IPS DF 6.9 (cell line): ENCODE measurements at places on chromosomes 12 and 14.

DNA sequence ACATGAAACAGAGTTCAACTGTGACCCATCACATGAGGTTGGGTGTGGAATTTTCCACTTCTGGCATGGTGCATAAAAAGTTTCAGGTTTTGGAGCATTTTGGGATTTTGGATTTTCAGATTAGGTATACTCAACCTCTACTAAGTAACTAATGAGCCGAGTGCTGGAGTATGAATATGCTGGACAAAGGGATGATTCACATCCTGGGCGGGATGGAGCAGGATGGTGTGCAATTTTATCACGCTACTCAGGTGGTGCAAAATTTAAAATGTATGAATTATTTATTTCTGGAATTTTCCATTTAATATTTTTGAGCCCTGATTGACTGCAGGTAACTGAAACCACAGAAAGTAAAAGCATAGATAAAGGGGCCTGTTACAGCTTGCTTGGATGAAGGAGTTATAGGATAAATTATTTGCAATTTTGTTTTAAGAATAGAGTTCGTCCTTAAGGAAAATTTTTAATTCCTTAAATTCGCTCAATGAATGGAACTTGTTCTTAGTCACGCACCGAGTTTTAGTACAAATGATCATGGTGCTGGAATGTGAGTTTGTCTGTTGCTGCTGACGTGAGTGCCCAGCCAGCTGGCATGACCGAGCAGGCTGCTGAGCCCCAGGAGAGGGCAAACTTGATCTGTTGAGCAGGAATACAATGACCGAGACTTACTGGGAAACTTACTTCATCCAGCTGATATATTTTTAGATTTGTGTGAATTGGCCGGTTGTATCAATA, 176.3 kb downstream of the ESR2 start:
- DNase-seq, result no peak

DNA sequence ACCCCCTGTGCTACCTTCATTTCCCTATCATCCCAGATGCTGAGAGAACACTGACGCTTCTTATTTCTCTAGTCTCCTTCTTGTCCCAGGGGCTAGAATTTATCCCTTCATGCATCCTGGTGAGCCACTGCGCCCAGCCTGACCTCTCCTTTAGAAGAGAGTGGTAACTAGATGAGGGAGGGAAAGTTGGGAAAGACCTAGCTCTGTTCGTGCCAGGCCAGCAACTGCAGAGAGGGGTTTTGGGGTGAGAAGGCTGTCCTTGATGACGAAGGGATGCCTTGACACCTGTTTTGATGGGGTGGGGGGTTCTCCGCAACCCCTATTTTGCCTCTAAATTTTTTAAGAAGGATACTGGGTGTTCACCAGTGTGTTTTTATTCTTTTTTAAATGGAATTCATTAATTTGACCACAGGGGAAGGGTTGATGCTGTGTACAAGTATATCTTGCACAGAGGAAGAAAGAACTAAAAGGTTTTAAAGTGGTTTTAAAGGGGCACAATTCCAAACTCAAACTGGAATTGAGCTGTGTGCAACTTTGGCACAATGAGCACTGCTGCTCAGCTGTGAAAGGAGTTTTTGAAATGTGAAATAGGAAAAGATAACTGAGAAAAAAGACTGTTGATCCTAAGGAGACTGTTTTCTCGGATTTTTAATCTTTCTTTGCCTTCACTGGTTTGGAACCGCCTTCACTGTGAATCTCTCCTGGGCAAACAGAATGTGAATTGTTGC, 7.0 kb upstream of the MMP19 start:
- no peak for DNase-seq

GRCh38 chr14:94522115-94522724, 13.0 kb upstream of the SERPINA12 start:
- no peak for DNase-seq

- DNase-seq, result peak; percentile 95
Observed at GRCh38 chr12:62653740-62654139, 187.1 kb downstream of the MON2 start.

DNA sequence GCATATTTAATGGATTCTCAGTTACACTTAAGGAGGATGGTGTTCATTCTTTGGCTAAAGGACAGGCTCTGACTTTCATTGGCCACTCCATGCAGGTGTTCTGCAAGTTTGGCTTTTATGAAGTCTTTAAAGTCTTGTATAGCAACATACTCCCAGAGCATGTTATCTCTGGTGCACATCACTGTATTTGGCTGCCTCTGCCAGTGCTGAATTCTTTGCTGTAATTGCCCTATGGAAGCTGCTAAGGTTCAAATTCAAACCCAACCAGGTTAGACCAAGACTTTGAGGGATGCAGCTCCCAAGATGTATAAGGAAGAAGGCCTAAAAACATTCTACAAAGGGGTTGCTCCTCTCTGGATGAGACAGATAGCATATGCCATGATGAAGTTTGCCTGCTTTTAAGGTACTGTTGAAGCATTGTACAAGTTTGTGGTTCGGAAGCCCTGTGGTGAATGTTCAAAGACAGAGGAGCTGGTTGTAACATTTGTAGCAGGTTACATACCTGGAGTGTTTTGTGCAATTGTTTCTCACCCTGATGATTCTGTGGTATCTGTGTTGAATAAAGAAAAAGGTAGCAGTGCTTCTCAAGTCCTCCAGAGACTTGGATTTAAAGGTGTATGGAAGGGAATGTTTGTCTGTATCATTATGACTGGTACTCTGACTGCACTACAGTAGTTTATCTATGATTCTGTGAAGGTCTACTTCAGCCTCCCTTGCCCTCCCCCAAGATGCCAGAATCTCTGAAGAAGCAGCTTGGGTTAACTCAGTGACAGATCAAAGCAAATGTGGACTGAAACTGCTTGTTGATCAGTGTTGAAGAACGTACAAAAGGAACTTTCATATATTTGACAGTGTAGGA, 19.4 kb downstream of the TMEM116 start:
- DNase-seq, result no peak

- no peak for DNase-seq
Observed at GRCh38 chr14:21024585-21025370, at the start of gene NDRG2. Gene NDRG2 (minus strand): TSS chr14:21025061. CDS start chr14:21023315, 1,746 bp downstream.

DNA sequence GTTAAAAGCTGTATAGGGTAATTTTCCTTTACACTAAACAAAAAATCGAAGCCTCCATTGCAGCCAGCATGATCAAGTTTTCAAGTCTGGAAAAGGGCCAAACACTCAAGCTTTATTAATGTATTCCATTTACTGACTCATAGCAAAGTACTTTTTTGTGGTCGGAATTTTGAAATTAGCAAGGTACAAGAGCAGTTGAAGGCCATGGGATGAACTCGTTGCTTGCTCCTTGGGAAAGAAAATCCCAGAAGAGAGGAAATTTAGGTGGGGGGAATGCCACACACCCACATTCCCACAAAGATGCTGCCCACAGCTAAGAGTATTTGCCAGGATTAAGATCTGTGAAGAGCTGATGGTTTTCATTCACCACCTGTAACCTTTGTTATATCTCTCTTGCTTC, 333.7 kb downstream of the EGLN3 start:
- no peak for DNase-seq

- no peak for DNase-seq
Observed at GRCh38 chr14:24072436-24072835, 1.1 kb downstream of the CPNE6 start.

DNA sequence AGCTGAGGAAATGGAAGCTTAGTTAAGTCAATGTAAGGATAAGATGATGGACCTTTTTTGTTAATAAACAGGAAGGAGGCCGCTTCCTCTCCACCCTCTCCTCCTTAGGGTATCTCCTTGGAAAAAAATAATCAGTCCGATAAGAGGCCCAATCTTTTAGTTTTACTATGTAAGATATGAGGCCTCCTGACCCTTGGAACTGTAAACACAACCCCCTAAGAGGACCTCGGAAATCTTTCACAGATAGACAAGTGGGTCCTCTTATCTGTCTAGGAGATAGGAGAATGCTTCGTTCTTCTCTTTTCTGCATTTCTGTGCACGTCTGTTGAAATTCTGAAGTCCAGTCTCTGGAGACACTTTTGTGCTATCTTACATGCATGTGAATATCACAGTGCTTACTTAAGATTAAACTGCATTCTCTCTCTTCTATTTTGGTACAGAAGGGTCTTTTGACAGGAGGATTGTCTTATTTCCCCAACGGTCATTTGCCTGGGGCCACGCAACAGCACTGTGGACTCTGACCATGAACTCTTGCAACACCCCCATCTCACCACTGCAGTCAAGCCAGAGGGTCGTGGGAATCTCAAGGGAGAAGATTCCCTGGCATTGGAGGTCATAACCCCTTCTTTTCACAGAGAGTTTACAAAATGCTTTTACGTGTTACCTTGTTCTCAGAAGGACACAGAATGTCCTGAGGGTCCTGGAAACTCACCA, 313.0 kb upstream of the RTL1 start:
- DNase-seq, result no peak

DNA sequence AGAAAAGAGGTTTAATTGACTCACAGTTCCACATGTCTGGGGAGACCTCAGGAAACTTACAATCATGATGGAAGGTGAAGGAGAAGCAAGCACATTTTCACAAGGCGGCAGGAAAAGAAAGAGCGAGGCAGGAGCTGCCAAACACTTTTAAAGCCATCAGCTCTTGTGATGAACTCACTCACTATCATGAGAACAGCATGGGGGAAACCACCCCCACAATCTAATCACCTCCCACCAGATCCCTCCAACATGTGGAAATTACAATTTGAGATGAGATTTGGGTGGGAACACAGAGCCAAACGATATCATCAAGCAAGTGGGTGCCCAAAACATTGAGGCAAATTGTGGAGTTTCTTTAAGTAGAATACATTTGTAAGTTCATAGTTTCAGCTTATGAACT, 957.7 kb downstream of the DIO2 start:
- no peak for DNase-seq

GRCh38 chr12:106274575-106275121, 26.8 kb upstream of the CKAP4 start:
- no peak for DNase-seq

GRCh38 chr12:110050927-110051326, 2.6 kb upstream of the C12orf76 start:
- DNase-seq, result no peak

GRCh38 chr12:124388679-124389137, 93.8 kb downstream of the RFLNA start:
- no peak for DNase-seq

GRCh38 chr14:88952901-88953300, 128.4 kb downstream of the TTC8 start:
- no peak for DNase-seq

GRCh38 chr12:115349711-115350110, 665.7 kb upstream of the TBX3 start:
- no peak for DNase-seq

DNA sequence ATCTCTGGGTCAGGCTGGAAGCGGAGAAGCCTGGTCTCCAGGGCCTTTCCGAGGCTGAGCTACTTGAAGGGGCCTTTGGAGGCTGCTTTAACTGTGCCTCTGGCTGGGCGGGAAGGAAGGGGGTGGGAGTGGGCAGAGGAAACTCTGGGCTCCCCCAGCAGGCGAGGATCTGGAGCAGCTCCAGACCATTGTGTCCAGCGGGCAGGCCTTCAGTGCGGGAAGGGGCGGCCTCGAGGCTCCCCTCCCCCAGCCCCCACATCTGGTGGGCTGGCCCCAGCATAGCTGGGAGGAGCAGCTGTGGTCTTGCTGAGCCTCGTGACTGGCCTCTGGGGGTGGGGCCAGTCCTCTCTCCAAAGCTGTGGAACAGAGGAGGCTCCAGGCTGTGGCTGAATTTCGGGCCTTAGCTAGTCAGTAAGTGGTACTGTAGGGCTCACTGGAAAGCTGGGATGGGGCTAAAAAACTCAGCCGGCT, 3.4 kb downstream of the TAMALIN start:
- DNase-seq, result no peak

DNA sequence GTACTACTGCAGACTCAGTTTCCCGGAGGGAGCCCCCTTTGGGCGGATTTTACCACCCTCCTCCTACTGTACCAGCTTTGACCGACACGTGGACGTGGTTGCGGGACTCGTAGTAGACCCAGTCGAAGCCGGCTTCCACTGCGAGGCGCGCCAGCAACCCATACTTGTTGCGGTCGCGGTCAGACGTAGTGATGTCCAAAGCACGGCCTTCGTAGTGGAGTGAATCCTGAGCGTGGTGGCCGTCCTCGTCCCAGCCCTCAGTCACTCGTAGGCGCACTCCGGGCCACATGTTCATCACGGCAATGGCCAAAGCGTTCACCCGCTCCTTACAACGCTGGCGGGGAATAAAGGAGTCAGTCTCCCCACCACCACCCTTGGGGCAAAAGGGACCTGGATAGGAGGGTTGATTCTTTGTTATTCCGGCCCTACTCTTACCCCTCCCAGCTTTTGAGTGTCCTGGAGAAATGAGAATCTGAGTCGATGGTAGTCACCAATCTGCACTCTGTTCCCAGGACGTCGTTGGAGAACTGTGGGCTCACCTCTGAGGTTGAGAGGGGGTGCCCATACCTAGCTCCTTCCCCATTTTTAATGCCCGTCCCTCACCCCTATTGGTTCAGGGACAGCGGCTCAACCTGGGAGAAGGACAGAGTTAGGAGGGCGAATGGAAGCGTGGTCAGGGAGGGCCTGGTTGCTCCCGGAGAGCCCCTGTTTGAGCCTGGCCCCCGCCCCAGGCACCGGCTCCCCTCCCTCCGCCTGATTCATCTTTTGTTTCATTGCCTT, 3.4 kb downstream of the DHH start:
- DNase-seq, result no peak

DNA sequence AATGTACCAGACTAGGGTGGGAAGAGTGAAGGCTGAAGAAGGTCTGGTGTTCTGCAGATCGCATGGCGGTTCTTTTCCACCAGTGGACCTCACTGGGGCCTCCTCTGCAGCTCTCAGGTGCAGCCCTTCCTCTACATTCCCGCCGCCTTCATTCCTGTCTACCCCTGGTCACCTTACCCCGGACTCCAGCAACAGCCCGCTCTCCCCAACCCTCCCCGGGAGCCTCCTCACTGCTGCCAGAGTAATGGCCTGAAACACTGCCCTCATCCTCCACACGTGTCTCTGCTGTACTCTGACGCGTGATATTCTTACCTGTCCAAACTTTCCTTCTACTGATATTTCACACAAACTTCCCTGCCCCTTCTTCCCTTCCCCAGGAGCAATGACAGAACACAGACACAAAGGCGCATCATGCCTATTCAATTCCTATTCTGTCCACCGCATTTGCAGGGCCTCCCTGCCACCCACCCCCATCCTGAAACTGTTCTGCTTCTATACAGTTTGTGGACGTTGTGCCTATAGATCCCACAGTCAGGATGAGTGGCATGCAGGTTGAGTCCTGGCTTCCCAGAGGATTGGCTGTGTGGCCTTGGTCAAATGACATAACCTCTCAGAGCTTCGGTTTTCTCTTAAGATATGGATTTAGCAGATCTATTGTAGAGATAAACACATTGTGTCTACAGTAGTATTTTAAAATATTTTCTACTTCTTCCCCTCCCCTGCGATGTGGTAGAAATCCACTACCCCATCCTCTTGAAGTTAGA, 1.7 kb upstream of the NUAK1 start:
- DNase-seq, result no peak

DNA sequence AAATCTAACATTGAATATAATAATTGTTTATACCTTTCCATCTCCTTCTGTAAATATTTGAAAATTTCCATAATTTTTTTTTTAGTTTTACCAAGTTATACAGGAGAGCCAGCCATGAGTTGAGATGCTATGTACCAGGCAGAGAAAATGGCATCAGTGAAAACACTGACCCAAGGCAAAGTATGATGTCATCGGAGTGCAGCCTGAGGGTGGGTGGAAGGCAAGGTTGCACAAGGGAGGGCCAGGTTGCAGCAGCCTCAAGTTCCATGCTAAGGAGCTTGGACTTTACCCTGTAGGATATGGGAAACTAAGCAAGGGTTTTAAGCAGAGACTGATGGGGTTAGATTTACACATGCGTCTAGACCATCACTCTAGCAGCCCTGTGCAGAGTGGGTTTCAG, 441.1 kb downstream of the BCAT1 start:
- DNase-seq, result no peak

- no peak for DNase-seq
Observed at GRCh38 chr14:60085693-60086092, 6.0 kb upstream of the PCNX4 start.
